ENCODE measurements at places on chromosomes 16 and 17. TPM values are rescaled to one million over a fixed set of nuclear protein-coding genes. Genes with fewer than 3 reads are reported as not detected.

- DNase-seq, result no peak
Measured at GRCh38 chr16:56488035-56488434, 31.8 kb downstream of the BBS2 start.

- DNase-seq, result no peak
Measured at GRCh38 chr16:8678068-8678927, 3.9 kb downstream of the ABAT start.

DNA sequence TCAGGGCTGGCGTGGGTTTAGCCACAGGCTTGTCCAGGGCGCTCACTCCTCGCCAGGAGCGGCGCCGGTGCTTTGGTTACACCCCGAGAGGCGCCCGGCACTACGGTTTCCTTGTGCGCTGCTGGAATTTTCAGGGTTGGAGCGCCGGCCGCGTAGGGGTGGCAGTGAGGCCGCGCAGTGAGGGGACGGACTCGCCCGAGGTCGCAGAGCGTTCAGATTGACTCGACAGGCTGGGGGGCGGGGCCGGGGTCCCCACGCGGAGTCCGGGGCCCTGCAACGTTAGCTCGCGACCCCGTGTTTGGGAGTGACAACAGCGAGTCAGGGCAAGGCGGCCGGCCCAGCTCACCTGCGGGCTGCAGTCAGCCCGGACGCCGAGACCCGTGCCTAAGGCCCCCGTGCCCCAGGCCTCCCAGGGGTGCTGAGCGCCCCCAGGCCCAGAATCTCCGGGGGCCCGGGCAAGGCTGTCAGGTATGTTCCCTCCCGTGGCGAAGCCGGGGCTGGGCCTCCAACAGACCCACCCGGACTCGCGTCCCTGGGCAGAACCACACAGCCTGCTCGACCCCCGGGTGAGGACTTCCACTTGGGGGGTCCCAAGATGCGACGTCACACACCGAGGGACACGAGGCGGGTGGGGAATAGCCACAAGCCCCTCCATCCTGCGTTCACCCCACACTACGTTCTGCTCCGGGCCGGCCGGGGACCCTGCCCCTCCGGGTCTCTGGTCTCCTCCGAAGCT, 1.3 kb upstream of the ACTG1 start:
- peak; percentile 65 for DNase-seq

DNA sequence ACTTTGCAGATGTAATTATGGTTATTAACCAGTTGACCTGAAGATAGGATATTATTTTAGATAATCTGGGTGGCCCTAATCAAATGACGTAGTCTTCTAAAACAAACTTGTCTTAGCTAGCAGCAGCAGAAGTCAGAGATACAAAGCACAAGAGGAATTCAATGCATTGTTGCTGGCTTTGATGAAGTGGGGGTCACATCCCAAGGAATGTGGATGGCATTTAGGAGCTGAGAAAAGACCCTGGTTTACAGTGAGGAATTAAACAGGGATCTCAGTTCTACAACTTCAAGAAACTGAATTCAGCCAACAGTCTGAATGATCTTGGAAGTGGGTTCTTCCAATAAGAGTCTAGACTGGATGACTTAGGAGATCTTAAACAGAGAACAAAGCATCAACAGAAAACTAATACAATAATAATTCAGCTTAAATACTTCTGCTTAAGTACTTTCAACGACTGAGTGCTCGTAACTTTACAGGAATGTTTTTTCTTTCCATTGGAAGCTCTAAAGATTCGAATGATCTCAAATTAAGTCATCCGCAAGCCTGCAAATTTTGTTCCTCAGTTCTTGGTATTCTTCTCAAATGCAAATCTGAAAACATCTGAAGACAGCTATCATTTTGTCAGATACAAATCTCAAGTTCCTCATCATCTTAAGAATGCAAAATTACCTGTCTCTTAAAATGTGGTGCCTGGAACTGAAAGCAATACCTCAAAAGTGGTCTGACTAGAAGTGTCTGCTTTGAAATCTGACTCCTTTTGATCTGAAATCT, 3.3 kb downstream of the C16orf46 start:
- DNase-seq, result no peak

- DNase-seq, result no peak
Measured at GRCh38 chr16:78200623-78201096, 101.2 kb downstream of the WWOX start.

GRCh38 chr17:1109606-1110540, 69.9 kb downstream of the ABR start:
- peak; percentile 69 for DNase-seq

MT1F gene
- total RNA-seq, result 9.2 TPM

CPPED1 gene
- 11.5 TPM for total RNA-seq

SMTNL2 gene
- not detected for total RNA-seq

RPUSD1 gene
- total RNA-seq, result 15.5 TPM

SPATA22 gene
- total RNA-seq, result not detected

RASL10B gene
- 0.73 TPM for total RNA-seq

ABCC11 gene
- 0.15 TPM for total RNA-seq
